Cardiac muscle cell (in vitro differentiated cells and primary cell): ENCODE measurements at places on chromosomes 1 and 21. TPM values are rescaled to one million over a fixed set of nuclear protein-coding genes. Genes with fewer than 3 reads are reported as not detected.

EPHA8 gene
- 5.1 and 10.9 TPM in 2 replicates for total RNA-seq

SV2A gene
- total RNA-seq: 19.2 and 21.9 TPM in 2 replicates

SHISAL2A gene
- not detected in 2 replicates for total RNA-seq

DMBX1 gene
- not detected in 2 replicates for total RNA-seq

SLC50A1 gene
- total RNA-seq: 18.4 and 20.9 TPM in 2 replicates

GJB5 gene
- not detected in 2 replicates for total RNA-seq

MRPL24 gene
- 34.9 and 54.1 TPM in 2 replicates for total RNA-seq

IL23R gene
- total RNA-seq: not detected in 2 replicates

DCDC2B gene
- total RNA-seq: not detected in 2 replicates

TSACC gene
- total RNA-seq: not detected in 2 replicates

NUDT4B gene
- 72.0 and 87.9 TPM in 2 replicates for total RNA-seq

RGS16 gene
- 1.3 and 1.9 TPM in 2 replicates for total RNA-seq

CSF1 gene
- total RNA-seq: 5.0 and 5.7 TPM in 2 replicates

FCMR gene
- total RNA-seq: not detected in 2 replicates

PROX1 gene
- 12.8 and 28.7 TPM in 2 replicates for total RNA-seq

GSTM1 gene
- total RNA-seq: 5.5 and 14.1 TPM in 2 replicates

NMNAT2 gene
- total RNA-seq: 0.12 and 1.3 TPM in 2 replicates

CCDC30 gene
- 1.8 and 3.2 TPM in 2 replicates for total RNA-seq

KCNE1 gene
- 0.42 and 2.3 TPM in 2 replicates for total RNA-seq

UBASH3A gene
- not detected in 2 replicates for total RNA-seq

TMEM82 gene
- 0.51 TPM in 1 of 2 replicates, not detected in the other for total RNA-seq

VAV3 gene
- 0.86 and 1.2 TPM in 2 replicates for total RNA-seq

KRTAP20-1 gene
- total RNA-seq: not detected in 2 replicates

VHLL gene
- 0.98 TPM in 1 of 2 replicates, not detected in the other for total RNA-seq

C1QTNF12 gene
- 1.5 TPM in 1 of 2 replicates, not detected in the other for total RNA-seq

HUNK gene
- total RNA-seq: 6.7 and 8.0 TPM in 2 replicates

DYNLT4 gene
- 0.32 TPM in 1 of 2 replicates, not detected in the other for total RNA-seq

WLS gene
- total RNA-seq: 67.7 and 114 TPM in 2 replicates

NPHS2 gene
- total RNA-seq: not detected in 2 replicates

CELA2A gene
- total RNA-seq: not detected in 2 replicates

KIAA1614 gene
- total RNA-seq: 1.3 and 2.9 TPM in 2 replicates

CD5L gene
- not detected in 2 replicates for total RNA-seq

TCHH gene
- not detected in 2 replicates for total RNA-seq

CCDC17 gene
- total RNA-seq: 2.9 and 7.5 TPM in 2 replicates

NTNG1 gene
- 0.12 and 0.28 TPM in 2 replicates for total RNA-seq

CHIA gene
- not detected in 2 replicates for total RNA-seq

FCRLB gene
- total RNA-seq: 2.9 and 3.0 TPM in 2 replicates

ALG14 gene
- 2.7 and 4.1 TPM in 2 replicates for total RNA-seq

CRYAA gene
- not detected in 2 replicates for total RNA-seq

COL11A1 gene
- total RNA-seq: 41.0 and 56.7 TPM in 2 replicates

HSD3B1 gene
- total RNA-seq: 0.27 TPM in 1 of 2 replicates, not detected in the other

NR1I3 gene
- 0.33 TPM in 1 of 2 replicates, not detected in the other for total RNA-seq

LINGO4 gene
- not detected in 2 replicates for total RNA-seq

TFAP2E gene
- total RNA-seq: 0.69 TPM in 1 of 2 replicates, not detected in the other

KRTAP7-1 gene
- total RNA-seq: not detected in 2 replicates

C1orf87 gene
- not detected in 2 replicates for total RNA-seq

C1orf141 gene
- not detected in 2 replicates for total RNA-seq

HCN3 gene
- 1.7 and 3.5 TPM in 2 replicates for total RNA-seq

ADCY10 gene
- 0.28 and 0.69 TPM in 2 replicates for total RNA-seq
